ENCODE measurements at places on chromosomes 16 and 17. TPM values are rescaled to one million over a fixed set of nuclear protein-coding genes. Genes with fewer than 3 reads are reported as not detected.

GPR142 gene
- not detected for total RNA-seq

CSF3 gene
- total RNA-seq, result 0.70 TPM

GAST gene
- total RNA-seq, result 0.59 TPM

KANSL1 gene
- 22.6 TPM for total RNA-seq

ACACA gene
- 45.9 TPM for total RNA-seq

CCL23 gene
- not detected for total RNA-seq

PERCC1 gene
- total RNA-seq, result not detected

CRYM gene
- 1.7 TPM for total RNA-seq

NACA2 gene
- 0.15 TPM for total RNA-seq

PRDM7 gene
- not detected for total RNA-seq
